ENCODE measurements at places on chromosomes 16 and 17.

DNA sequence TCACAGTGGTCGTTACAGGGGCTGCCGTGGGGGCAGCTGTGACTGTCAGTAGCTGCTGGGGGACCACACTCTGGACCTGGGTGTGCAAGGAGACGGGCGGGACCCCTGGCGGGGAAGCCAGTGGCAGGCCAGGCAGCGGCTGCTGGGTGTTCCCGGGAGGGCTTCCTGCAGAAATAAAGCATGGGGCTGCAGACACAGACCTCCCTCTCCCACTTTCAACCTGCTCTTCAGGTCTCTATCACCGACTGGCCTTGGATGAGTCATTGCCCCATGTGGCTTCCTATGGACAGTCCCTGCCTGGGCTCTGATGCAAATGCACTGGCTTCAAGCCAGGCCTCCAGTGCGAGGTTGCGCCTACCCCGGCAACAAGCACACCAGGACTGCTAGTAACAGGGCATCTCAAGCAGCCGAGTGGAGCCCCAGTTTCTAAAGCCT lies 17.2 kb downstream of the SREBF1 start:
- peak; percentile 95 for DNase-seq

DNA sequence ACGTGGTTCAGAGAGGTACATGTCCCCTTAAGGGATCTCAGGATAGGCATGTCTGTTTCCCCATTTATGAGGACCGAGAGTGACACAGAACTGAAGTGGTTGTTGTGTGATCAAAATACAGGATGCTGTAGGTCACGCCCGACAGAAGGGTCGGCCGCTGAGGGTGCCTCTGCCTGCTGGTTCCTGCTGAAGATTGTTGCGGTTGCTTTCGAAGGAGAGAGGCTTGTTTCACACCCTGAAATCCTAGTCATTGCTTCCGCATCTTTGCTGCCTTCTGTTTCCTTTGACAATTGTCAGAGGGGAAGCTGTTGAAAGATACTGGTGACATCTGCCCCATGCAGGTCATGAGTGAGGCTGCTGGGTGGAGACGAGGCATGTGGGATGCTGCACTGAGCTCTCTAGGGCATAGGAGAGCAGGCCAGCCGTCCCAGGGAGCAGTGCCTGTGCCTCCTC lies 3.8 kb upstream of the NAT9 start:
- no peak for DNase-seq

DNA sequence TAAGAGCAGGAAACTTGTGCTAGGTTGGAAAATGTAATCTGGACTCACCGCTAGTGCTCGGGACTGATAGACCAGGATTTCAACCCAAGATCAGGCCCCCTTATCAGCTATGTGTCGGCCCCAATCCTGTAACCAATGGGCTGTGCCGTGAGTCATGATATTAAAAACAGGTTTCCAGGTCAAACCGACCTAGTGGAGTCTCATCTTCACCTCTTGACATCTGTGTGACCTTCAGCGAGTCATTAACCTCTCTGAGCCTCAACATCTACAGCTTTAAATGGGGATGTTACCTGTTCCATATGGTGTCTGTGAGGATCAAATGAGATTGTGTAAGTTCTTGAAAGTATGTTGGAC lies 512 bp downstream of the PMM2 start:
- peak; percentile 80 for DNase-seq

DNA sequence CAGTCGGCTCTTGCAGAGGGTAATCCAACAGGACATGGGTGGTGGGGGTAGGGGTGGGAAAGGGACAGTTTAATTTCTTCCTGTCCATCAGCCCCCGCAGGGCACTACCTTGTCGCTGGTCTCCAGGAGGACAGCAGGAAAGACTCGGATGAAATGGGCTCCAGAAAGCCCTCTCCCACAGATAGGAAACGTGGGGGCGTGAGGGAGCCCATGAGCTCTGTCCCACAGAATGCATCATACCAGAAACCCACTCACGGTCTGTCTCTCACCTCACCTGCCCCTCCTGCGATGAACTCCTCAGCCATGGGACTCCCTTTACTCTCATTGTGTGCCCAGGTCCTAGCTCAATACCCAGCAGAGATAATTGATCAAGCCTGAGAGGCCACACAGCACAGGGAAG lies 240.1 kb downstream of the GSG1L start:
- no peak for DNase-seq

DNA sequence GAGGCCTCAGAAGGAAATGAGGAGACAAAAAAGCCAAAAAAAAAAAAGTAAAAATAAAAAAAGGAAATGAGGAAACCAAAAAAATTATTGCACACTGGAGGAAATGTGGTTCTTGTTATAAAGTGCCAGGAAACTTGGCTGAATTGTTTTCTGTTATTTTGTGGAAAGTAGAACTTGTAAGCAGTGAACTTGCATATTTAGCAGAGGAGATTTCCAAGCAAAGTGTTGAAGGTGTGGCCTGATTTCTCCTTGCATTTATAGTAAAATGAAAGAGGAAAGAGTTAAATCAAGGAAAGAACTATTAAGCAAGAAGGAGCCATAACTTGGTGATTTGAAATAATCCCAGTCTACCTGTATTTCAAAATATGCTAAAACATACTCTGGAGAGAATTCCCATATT lies 34.1 kb upstream of the CPPED1 start:
- no peak for DNase-seq

DNA sequence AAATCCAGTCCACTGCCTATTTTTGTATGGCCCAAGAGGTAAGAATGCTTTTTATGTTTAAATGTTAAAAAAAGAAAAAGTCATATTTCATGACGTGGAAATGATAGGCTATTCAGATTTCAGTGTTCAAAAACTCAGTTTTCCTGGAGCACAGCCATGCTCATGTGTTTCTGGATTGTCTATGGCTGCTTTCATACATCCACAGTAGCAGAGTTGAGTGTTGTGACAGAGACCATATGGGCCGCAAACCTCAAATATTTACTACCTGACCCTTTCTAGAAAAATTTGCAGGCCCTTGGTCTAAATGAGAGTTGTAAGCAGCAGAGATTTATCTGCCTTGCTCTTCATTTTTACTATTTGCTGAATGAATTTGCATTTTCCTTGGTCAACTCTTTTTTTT lies 264.1 kb downstream of the CBLN1 start:
- no peak for DNase-seq

DNA sequence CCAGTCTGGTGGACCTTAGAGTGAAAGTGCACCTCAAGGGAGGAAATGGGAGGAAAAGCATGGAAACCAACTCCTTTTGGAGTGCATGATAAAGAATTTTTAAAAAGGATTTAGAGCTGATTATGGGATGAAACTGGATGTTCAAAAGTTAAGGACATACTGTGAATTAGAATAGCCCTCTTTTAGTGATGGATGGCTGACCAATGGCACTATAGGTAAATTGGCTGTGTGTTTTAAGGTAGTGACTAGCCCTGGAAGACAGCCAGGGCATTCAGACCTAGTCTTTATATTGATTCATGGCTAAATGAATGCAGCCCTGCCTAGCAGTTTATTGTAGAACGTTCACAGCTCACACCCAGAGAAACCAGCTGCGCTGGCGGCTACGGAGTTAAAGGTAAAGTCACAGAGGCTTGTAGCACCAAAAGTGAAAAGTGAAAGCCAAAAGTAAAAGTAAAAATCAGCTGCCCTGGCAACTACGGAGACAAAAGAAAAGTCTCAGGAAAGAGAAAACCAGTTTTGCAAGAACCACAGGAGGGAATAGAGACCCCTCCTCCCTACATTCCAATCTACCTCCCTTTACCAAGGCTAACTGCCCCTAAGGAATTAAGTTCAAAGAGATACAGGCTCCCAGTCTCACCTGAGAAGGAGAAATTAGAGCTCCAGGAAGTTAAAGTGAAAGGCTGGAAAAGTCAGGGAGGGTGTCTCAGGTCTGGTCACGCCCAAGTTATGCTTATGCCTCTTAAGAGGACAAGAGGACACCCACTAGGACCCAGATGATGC lies 21.8 kb downstream of the ACSM1 start:
- DNase-seq: peak; percentile 81

DNA sequence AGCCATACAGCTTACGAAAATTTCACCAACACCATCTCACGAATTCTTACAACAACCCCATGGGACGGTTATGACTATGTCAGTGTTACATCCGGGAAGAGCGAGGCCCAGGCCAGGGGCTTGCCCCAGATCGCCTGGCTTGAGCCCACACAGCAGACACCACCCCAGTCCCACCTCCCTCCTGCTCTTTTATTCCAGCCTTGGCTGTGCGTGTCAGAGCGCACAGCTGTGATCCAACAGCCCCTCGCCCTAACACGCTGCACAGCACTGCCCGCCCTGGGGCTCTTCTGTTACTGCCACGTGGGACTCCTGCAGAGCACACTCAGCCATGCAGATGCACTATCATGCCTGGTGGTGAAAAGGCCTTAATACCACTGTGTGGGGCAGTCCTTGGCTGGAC lies 127.9 kb downstream of the ENGASE start:
- no peak for DNase-seq

- DNase-seq: no peak
Observed at GRCh38 chr16:82788225-82788624, 161.5 kb downstream of the CDH13 start.

- no peak for DNase-seq
Observed at GRCh38 chr17:57109393-57110151, 24.5 kb downstream of the AKAP1 start.

DNA sequence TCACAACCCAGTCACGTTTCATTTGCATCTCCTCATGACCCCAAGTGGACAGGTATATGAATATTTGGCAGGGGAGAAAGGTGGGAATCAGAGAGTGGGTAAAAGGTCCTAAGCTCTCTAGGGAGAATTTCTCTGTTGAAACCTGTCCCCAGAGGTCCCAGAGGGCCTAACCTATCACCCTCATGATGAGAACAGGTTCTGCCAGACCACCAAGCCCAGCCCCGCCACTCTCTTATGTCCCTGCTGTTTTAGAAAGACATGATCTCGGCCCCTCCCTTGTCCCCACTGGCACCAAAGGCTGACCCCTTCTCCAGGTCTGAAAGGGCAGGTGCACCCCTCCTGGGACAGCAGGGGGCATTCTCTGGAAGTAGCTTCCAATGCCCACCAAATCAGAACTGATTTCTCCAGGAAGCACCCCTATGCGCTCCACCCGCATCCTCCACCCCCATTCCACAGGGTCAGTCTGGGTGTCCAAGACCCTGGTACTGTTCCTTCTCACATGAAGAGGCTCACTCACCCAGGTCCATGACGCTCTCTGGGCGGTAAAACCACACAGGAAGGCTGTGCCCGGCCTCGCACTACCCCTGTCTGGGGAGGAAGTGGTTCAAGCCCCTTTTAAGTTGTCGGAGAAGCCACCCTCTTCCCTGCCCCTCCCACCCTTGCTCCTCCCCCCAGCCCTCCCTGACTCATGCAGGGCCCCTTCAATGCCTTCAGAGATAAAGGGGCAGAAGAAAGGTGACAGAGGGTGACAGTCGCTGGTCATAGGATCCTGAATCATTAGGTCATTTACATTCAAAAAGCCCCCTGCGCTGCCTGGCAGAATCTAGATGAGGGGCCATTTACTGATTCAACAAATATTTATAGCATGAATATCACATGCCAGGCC lies at the start of gene CCR7:
TSS of gene CCR7 (minus strand) at position 590 of the 886 bp plus-strand sequence. CDS start at position 527, 63 bp downstream.
- peak; percentile 91 for DNase-seq

GRCh38 chr16:67199011-67199807 lies at the start of gene ELMO3:
ELMO3 (plus strand) TSS chr16:67199131; CDS start chr16:67199327, 196 bp downstream.
- no peak for DNase-seq

GRCh38 chr17:66339561-66339960 lies 37.1 kb downstream of the PRKCA start:
- no peak for DNase-seq

GRCh38 chr16:23395732-23396131 lies 57.3 kb downstream of the COG7 start:
- no peak for DNase-seq

GRCh38 chr17:16917671-16918394 lies 54.1 kb downstream of the TNFRSF13B start:
- no peak for DNase-seq

- DNase-seq: no peak
Observed at GRCh38 chr16:972316-973002, 1.7 kb upstream of the LMF1 start.

DNA sequence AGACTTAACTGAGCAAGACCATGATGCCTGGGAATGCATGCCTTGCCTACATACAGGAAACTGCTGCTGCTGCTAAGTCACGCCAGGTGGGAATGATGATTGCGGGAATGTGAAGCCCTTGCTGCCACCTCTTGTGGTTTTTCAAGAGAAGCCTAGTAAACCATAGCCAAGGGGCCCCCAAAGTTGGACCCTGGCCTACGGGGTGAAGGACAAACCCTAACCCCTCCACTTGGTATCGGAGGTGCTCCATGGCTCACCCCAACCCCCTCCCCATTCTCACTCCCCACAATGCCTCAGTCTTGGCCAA lies 233.9 kb downstream of the ZNF423 start:
- DNase-seq: no peak

DNA sequence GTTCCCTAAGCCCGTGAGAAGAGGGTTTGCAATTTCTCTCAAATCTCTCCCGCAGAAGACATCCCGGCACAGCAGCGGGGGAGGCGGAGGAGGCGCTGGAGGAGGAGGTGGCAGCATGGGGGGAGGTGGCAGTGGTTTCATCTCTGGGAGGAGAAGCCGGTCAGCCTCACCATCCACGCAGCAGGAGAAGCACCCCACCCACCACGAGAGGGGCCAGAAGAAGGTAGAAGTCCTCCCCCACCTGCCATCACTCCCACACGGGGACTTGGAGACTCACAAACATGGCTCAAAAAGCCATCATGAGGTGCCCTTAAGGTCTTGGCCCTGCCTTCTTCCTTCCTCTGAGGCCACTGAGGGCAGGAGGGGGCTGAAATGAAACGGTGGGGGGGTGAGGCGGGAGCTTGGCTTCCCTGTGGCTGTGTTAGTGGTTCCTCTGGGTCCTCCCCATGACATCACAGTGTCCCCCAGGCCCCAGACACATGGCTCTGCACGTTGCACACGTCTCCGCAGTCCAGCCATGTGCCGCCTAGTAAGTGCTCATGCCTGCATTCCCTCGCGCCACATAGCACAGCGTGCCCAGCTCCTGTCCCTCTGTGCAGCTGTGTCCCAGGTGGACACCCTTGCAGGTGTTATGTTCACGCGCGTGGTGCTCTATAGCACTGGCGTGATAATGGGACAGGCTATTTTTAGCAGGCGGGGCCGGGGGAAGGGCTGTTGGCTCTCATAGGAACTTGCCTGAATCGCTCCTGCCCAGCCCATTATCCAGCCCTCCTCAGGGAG lies 6.9 kb downstream of the MLLT6 start:
- DNase-seq: no peak

DNA sequence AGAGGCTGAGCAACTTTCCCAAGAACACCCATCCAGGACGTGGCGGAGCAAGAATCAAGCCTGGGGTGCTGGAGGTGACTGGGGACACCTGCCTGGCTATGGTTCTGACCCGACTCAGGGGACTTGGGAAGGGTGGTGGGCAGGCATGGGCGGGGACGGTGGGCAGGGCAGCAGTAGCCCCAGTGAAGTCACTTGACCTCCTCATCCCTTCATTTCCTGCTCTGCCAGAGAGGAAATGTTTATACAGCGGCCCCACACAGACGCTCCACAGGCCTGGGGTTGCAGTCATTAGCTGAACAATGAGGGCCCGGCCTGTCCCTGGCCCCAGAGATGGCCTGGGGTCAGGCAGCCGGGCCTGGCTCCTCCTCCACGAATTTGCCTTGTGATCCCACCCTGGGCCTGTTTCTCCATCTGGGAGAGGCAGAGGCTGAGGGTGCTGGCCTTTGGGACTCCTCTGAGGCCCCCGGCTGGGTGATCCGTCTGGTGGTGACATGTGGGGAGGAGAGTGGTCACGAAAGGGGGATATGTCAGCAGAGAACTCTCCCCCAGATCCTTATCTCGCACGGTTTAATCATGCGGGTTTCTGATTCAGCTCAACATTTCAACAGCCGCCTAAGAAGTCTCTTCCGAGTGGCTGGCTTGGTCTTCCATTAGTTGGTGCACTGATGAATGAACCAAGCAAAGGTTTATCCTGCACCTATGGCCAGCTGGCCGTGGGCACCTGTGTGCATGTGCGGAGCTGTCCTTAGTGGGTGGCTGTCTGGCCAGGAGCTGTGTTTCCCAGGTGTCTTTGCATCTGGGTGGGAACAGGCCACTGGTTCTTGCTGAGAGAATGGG lies 175.9 kb downstream of the IRF8 start:
- no peak for DNase-seq
